ENCODE measurements at places on chromosomes 7 and 10.

DNA sequence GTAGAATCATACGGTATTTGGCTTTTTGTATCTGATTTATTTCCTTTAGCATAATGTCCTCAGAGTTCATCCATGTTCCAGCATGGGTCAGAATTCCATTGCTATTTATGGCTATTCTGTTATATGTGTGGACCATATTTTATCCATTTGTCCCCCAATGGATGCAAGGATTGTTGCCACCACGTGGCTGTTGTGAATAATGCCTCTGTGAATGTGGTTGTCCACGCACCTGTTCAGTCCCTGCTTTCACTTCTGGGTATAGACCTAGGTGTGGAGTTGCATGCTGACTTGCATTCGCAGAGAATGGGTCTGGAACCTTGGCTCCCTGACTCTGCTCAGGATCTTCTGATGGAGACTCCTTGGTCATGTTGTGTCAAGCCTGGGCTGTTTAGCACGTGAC, 199.9 kb downstream of the CAMK1D start:
- no peak for DNase-seq

GRCh38 chr7:47698386-47698785, 116.5 kb upstream of the TNS3 start:
- DNase-seq: no peak

DNA sequence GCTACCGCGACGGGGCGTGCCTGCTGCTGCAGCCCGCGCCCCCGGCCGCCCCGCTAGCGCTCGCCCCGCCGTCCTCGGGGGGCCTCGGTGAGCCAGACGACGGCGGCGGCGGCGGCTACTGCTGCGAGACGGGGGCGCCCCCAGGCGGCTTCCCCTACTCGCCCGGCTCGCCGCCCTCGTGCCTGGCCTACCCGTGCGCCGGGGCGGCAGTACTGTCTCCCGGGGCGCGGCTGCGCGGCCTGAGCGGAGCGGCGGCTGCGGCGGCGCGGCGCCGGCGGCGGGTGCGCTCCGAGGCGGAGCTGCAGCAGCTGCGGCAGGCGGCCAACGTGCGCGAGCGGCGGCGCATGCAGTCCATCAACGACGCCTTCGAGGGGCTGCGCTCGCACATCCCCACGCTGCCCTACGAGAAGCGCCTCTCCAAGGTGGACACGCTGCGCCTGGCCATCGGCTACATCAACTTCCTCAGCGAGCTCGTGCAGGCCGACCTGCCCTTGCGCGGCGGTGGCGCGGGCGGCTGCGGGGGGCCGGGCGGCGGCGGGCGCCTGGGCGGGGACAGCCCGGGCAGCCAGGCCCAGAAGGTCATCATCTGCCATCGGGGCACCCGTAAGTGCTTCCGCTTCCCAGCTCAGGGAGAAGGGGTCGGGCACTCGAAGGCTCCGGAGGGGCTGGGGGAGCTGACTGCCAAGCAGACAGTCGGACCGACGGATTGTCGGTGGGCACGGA, 761 bp downstream of the PTF1A start:
- no peak for DNase-seq

GRCh38 chr10:125640653-125641052, 42.3 kb downstream of the TEX36 start:
- no peak for DNase-seq

- no peak for DNase-seq
Measured at GRCh38 chr7:97096661-97097060, 20.8 kb upstream of the SDHAF3 start.

- no peak for DNase-seq
Measured at GRCh38 chr7:73866446-73866767, 5.4 kb downstream of the TMEM270 start.

- no peak for DNase-seq
Measured at GRCh38 chr7:132141109-132141508, 435.2 kb downstream of the PLXNA4 start.

- DNase-seq: no peak
Measured at GRCh38 chr10:58826694-58827093, 314.0 kb downstream of the BICC1 start.

- no peak for DNase-seq
Measured at GRCh38 chr10:114000457-114001010, 43.1 kb upstream of the ADRB1 start.

- DNase-seq: no peak
Measured at GRCh38 chr10:3782451-3783315, 2.3 kb downstream of the KLF6 start.

GRCh38 chr7:94540428-94540827, 30.8 kb downstream of the CASD1 start:
- DNase-seq: no peak

DNA sequence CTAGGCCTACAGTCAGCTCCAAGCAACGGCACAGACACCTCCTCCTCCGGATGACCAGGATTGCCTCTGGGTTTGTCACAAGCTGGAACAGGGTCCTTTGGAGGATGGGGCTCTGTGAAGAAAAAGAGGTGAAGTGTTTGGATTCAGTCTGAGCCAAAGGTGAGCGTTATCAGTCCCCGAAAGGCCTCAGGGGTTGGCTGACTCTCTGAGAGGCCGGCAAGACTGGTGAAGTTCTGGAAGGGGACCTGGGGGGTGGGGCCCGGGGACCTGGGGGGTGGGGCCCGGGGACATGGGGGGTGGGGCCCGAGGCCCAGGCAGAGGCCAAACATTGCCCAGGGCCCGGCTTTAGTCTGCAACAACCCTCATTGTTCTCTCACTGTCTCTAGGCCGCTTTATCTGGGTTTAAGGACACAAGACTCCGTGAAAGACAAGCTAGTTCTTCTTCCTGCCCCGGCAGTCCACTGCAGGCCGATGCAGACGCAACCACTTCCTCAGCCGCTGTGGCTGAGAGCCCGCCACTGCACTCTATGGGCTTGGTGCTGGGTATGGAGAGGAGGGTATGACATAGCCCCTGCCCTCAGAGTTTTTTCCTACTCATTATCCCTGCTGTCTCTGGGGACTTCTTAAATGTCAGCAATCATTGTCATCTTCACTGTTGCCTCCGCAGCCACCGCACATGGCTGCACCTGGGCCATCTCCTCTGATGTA, 27.4 kb upstream of the PSAP start:
- no peak for DNase-seq

- no peak for DNase-seq
Measured at GRCh38 chr7:133613250-133613790, 360.4 kb downstream of the EXOC4 start.

GRCh38 chr7:134823400-134823799, 44.0 kb downstream of the CALD1 start:
- DNase-seq: no peak

DNA sequence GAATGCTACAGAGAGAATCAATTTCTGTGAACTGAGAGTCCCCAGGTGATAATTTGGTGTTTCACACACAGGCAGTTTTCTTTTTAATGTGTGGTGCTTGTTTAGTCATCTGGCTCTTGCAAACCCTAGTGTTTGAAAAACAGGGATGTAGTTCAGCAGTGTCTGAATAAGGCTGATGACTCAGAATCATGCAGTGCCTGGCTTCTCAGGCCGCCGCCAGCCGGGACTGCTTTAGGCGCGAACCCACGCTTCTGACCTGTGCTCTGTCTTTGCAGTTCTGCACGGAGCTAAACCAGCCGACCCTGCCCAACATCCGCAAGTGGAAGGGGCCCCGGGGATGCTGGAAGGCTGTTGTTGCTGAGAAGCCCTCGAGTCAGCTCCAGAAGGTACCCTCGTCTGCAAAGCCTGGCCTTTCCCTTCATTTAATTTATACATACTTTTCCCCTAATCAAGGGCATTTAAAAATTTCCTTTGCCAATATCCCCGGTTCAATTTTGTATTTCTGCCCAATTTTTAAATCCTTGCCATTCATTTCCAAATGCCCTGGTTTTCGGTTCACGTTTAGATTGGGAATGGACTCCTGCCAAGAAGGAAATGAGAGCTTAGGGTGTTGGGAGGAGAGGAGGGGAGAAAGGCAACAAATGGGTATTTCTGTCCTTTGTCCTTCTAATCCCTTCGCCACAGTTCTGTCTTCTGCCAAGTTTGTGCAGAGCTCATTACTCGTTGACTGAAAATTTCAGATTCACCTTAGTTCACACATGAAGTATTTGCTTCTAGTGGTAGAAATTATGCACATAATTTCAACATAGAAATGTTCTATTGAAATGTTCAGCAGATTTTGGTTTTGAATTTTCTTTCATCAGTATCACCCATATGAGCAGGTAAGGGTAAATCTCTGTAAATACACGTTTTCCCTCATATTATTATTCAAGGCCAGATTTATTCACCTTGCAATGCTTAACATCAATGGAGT, 108.5 kb upstream of the ANLN start:
- no peak for DNase-seq

- DNase-seq: no peak
Measured at GRCh38 chr10:127790066-127790624, 53.2 kb downstream of the FOXI2 start.

DNA sequence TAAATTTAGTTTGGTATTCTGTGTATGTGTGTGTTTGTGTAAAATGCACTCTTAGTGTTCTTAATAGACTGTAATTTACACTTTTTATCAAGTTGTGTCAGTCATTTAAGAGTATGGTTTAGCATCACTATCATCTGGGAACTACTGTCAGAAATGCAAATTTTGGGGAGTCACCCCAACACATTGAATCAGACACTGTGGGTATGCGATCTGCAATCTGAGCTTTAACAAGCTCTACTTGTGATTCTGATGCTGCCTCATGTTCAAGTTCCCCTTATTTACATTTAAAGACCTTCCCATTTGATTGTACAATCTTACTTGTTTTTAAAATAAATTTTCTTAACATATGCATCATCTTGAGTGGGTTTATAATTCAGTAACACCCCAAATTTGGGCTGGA, 218.1 kb upstream of the FOXP2 start:
- no peak for DNase-seq

GRCh38 chr7:71896535-71896934, 515.6 kb downstream of the CALN1 start:
- DNase-seq: no peak

DNA sequence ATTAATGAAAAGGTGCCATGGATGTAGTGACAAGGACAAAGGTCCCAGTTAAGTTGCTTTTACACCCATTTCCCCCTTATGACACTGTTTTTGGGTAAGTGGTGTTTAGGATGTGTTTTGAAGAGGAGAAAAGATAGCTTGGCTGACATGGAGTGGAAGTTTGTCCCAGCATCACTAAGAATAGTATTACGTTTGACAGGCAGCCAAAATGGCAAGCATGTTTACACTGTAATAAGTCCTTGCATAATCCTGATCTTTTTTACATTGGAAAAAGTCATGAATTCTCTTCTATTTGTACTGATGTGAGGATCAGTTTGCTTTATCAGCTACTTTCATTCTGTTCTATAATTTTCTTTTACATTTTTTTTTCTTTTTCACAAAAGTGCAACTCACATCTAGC, 137.8 kb downstream of the CHRM2 start:
- DNase-seq: no peak

DNA sequence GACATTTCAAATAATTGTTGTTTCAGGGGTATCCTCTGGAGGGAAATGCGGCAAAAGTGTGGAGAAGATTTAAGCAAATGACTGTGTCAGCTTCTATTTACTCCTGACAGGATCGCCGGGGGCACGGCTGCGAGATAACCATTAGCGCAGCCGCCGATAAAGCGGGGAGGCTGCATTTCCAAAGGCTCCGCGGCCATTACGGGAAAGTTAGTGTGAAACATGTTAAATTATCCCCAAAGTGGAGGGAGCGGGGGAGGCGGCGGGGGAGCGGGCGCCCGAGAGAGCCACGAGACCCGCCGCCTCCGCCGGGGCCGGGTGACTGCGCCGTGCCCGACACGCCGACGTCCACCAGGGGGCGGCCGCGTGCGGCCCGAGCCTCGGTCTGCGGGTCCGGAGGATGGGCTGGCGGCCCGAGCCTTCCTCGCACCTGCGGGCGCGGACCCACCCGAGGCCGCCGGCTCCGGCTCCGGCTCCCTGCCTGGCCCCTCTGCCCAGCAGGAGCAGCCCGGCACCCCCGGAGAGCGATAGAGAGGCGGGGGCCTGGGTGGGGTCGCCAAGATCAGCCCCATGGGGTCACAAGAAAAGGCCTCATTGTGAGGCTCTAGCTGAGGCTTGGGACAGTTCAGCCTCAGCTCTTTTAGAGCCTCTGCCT, 74.4 kb upstream of the PAX2 start:
- no peak for DNase-seq

DNA sequence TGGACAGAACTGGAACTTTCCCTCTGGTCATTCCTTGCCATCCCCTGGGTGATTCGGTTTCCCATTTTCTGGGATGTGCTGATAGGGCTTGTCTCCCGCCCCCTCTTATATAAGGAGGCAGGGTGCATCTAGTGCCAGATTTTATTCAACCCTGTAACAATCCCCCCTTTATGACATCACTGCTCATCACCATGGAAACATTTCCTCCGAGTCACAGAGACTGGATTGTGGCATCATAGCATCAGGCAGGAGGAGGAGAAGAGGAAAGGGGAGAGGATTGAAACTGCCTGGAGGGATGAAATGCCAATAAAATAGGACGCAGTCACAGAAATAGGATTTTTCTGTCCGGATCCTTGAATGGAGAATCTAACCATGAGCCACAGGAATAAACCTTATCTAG, 25.0 kb downstream of the SORCS3 start:
- DNase-seq: no peak

DNA sequence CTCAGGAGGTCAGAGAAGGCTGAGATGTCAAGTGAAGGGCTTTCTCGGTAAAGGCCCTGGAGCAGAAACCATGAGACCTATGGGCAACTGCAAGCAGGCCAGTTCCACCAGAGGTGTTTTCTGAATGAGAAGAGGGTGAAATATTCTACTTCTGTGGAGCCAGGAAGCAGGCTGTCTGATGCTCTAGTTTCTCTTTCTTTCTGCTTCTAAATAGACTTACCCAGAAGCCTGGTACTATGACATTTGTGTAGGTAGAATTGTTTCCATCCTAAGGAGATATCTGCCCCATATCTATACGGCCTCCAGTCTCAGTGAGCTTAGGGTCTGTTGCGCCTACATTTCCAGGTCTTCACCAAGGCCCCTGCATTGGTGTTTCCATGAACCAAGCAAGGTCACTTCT, 73.4 kb upstream of the CC2D2B start:
- DNase-seq: no peak

- no peak for DNase-seq
Measured at GRCh38 chr7:54978364-54979116, 40.3 kb upstream of the EGFR start.

DNA sequence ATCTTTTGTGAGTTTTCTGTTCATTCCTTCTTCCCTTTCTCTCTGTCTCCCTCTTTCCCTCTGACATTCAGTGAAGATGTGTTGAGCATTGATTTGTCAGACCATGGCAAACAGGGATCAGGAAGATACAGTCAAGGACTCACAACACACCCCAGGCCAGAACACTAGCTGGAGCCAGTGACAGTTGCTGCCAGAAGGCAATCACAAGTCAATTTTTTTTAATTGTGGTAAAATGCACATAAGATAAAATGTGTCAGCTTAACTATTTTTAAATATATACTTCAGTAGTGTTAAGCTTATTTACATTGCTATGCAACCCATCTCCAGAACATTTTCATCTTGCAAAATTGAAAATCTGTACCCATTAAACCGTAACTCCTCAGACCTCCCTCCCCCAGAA, 62.6 kb downstream of the TEX36 start:
- no peak for DNase-seq

All from stimulated activated CD8-positive, alpha-beta memory T cell treated with anti-CD3 and anti-CD28 coated beads, Interleukin-4, amount 100 ng/mL, for 4 hours (primary cell).